ENCODE measurements at places on chromosomes 11 and 22.
A peak's percentile ranks its signal among the peaks of the same experiment; 100 is the strongest.

DNA sequence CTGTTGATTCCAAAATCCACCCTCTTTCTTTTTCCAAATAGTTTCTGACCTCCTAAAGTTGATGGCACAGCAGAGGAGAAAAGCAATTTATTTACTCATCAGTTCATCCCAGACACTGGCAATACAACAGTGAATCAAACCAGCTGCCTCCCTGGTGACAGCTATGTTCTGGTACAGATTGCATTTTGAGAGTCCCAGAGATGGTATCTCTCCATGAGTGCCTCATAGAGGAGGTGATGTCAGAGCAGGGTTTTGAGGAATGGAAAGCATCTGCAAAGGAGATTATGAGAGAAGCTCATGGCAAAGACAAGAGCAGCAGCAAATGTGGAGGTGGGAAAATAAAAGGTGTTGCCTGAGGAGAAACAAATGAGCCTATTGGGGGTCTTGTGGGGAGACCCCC, 377.2 kb downstream of the MN1 start:
- DNase-seq, result no peak

- DNase-seq, result no peak
Measured at GRCh38 chr11:73907191-73907590, 30.4 kb downstream of the PAAF1 start.

DNA sequence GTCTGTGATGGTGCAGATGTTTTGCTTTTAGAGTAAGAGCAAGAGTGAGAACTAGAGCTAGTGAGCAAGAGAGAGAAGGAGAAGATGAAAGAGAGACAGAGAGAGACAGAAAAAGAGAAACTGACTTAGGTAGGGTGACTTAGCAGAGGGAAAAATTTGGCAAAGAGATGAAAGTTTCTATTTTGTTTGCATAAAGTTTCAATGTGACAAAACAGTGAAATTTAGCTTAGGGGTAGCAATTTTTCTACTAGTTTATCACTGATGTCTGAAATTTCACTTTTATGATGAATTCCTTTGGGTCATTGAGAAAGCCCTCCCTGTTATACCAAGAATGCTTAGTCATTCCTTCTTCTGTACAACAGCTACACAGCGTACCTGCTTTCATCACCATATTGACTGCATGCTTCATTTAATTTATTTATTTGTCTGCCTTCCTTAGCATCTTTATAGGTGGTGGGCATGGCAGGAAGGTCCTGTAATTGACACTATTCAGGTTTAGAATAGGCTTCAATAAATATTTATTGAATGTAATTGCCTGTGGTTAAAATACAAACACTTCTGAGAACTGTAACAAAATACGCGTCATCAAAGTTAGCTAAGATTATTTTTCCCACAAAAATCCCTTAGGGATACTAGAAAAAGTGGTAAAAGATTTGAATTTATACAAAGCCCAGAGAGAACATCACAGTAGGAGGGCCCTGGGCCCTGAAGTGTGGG, 19.9 kb upstream of the CTSC start:
- DNase-seq, result no peak

DNA sequence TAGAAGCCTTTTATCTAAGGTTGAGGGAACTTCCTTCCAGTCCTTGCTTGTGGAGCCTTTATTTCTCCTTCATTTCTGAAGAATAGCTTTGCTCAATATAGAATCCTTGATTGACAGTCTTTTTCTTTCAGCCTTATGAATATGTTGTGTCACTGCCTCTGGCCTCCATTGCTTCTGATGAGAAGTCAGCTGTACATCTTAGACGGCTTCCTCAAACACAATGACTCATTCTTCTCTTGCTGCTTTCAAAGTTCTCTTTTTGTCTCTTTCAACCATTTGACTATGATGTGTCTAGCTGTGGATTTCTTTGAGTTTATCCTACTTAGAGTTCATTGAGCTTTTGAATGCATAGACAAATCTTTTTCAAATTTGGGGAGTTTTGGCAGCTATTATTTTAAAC, 893.2 kb downstream of the BRD1 start:
- no peak for DNase-seq

- DNase-seq, result no peak
Measured at GRCh38 chr11:130613396-130613795, 165.0 kb downstream of the ADAMTS15 start.

GRCh38 chr11:12538889-12539421, 135.3 kb upstream of the TEAD1 start:
- no peak for DNase-seq

DNA sequence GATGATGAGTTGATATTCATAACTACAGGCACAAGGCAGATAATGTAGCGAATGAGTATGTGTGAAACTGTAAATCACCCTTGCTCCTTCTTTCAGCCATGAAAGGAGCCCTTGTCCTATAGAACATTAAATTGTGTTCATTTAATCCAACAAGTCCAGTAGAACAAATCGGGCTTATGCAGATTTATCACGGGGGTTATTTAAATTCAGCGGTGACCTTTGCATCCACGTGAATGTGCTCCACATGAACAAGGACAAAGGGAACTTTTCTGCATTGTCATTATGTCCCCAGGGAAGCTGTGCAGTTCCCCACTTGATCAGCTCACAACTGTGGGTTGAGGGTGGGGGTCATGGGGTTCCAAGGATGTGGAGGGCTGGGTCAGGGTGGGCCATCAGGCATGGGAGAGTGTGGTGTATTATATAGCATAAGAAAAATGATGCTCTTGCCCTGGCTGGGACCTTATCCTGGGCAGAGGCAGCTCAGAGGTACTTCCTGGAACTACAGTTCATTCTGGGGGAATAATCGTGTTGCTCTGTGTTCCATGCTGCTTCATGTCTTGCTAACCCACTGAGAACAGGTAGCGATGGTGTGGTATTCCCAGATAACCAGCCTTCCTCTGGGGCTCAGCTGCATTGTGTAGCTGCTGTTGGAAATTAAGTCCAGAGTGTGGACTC, 306.6 kb downstream of the FAT3 start:
- DNase-seq, result no peak

DNA sequence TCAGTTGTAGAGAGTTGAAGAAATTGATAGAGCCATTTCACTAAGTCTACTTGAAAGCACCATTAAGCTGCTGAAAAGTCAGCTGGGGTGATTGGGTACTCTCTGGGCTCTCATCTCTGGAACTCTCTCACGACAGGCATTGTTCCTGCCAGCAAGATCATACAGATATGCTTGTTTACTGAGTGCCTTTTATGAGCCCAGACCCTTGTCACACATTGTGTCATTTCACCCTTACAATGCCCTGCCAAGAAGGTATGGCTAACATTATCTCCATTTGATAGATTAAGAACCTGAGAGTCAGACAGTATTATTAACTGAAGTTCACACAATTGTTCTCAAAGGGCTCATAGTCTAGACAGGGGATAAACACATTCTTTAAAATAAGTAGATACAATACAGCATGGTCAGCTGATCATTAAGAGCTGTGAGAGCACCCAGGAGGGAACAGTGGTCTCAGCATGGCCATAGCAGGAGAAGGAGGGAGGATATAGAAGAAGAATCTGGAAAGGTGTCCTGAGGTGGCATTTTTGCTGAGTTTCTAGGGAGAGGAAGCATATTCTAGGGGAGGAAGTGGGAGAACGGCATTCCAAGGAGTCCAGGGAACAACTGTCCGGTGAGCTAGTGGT, 580.5 kb downstream of the INSC start:
- DNase-seq, result no peak

- DNase-seq, result no peak
Measured at GRCh38 chr11:86748296-86748695, 52.0 kb upstream of the PRSS23 start.

DNA sequence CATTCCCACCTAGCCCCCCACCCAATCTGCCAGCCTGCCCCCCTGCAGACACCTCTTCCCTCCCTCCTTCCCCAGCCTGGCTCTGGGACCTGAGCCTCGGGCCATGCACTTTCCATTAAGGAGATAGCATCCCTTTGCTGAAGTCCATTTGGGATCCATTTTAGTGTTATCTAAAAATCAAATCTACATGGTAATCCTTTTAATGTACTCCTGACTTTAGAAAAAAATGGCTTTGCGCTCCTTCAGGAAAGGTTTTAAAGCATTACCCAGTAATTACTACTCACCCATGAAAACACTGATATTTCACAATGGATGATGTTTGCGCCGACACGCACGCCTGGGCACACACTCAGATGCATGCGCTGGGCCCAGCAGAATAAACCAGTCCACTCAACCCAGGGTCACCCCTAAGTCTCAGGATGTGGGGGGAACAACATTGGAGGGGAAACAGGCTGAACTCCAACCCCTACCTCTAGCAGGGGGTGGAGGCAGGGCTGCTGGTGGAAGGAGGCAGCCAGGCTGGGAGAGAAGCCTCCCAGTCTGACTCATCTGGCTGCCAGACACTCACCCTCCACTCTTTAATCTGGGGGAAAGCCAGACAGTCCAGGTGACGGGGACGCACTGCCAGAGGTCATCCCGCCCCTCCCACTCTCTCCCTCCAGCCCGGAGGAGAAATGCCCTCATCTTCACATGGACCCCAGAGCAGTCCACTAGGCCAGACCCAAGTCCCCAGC, 29.8 kb downstream of the LMO1 start:
- no peak for DNase-seq

DNA sequence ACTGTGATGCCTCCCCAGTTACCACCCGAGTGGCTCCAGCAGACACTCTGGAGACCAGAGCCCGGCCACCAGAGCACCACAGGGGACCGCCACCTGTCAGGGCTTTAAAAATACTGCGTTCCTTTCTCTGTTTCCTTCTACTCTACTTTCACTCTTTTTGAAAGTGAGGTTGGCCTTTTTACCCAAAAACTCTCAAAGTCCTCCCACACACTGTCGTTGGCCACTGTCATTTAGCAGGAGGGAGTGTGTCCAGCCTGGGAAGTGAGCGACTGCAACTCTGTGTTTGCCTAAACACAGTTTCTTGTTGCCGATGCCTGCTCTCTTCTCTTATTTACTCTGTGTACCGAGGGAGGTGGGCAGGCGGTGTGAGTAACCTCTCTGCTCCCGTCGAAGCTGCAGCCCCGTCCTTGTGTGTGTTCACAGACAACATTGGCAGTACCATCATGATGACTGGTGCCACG, 90.8 kb upstream of the CLDN5 start:
- DNase-seq, result no peak

DNA sequence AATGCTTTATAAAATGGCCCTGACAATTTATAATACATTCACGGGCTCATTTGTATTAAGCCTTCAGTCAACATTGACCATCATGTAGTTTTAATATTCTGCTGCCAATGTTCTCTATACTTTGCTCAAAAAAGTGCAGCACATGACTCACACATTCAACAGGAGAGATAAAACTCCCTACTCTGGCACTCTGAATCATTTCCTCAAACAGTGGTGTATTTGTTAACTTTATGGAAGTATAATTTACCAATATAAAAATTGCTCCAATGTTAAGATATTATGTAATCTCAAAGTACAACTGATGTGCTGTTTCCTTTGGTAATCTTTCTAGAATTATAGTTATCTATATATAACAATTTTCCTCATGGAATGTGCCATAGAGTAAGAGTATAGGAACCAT, 39.9 kb downstream of the MAML2 start:
- DNase-seq, result no peak

DNA sequence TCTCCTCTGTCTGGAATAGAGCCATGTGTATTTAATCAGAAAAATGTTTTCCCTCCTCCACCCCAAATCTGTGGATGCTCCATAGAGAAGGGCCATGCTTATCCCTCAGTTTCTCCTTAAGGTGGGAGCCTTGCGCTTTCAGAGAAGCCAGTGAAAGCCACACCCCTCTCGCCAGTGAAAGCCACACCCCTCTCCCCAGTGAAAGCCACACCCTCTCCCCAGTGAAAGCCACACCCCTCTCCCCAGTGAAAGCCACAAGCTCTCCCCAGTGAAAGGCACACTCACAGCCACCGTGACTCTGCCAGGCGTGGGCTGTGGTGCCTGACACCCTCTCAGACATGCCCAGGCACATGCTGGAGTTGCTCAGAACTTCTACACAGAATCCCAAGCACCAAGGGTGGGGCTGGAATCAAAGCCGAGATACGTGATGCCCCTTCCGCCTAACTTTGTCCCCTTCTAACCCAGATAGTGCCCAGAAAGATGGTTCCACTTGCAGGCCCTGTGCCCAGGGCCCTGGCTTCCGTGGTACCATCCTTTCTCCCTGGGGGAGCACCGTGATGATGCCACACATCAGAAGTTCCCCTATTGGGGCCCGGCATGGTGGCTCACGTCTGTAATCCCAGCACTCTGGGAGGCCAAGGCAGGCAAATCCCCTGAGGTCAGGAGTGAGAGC, 16.5 kb upstream of the PRR5 start:
- peak; percentile 24 for DNase-seq

DNA sequence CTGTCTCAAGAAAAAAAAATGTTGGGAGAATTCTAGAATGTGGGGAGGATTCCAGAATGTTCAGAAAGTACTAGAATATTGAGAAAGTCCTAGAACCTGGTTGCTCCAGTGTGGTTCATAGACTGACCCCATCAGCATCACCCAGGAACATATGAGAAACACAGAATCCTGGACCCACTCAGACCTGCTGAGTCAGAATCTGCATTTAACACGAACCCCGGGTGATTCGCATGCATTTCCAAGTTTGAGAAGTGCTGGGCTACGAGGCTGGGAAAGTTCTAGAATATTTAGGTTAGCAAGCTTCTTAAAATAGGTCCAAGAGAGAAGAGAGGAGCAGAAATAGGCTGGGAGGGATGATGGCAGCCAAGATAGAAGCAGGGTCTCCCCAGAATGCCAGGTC, 6.4 kb downstream of the C1QTNF6 start:
- no peak for DNase-seq

DNA sequence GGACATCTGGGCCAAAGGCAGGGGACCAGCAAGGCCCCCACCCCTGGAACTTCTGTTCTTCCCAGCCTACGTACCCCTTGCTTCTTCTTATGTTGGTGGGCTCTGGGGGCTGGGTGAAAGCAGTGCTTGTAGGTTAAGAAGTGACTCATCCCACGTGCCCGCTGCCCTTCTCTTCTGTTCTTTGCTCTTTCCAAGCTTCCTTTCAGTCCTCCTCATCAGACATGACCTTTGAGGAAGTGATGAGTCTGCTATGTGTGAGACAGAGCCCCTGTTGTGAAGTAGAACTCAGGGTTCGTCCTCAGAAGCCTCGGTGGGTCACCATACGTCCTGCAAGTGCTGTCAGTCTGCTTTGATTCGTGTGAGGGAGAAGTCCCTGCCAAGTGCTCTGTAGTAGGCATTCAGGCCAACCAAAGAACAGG, 12.7 kb downstream of the MED15 start:
- DNase-seq, result no peak

DNA sequence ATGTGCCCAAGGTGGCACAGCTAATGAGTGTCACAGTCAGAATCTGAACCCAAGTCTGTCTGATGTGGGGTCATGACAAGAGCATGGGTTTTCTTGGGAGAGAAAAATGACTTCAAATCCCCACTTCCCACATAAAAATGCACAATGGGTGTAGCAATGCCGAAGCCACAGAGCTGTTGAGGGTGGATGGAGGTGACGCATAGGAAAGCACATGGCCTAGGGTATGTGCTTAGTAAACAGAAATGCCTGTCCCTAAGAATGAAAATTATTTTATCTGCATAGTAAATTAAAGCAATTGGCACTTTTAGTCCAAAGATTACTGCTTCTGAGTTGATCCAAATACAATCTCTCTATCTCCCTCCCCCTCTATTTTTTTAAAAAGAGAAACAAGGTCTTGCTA, 10.9 kb downstream of the MICAL3 start:
- no peak for DNase-seq

- no peak for DNase-seq
Measured at GRCh38 chr22:37120569-37121340, 11.2 kb upstream of the TMPRSS6 start.

All from naive B cell (primary cell).